ENCODE measurements at places on chromosomes 2 and 18. TPM values are rescaled to one million over a fixed set of nuclear protein-coding genes. Genes with fewer than 3 reads are reported as not detected.

Gene CCDC68
- 3.6 TPM for total RNA-seq

Gene DPP4
- total RNA-seq: 41.2 TPM

Gene CFAP210
- not detected for total RNA-seq

Gene PLCD4
- 6.7 TPM for total RNA-seq

Gene HJURP
- 2.6 TPM for total RNA-seq

Gene POTEC
- total RNA-seq: not detected

Gene PLEKHH2
- total RNA-seq: 5.6 TPM

Gene KLHL30
- total RNA-seq: 3.6 TPM

Gene EHD3
- total RNA-seq: 88.4 TPM

Gene C2orf78
- not detected for total RNA-seq

Gene ZC3H6
- total RNA-seq: 5.2 TPM

Gene ALPP
- not detected for total RNA-seq

Gene TUBA3E
- total RNA-seq: not detected

Gene SNED1
- 209 TPM for total RNA-seq

Gene TEX51
- total RNA-seq: not detected

Gene TCF7L1
- 5.1 TPM for total RNA-seq

Gene RUFY4
- total RNA-seq: not detected

Gene DHRS9
- not detected for total RNA-seq

Gene NFE2L2
- total RNA-seq: 55.2 TPM

Gene FER1L5
- total RNA-seq: 0.36 TPM

Gene KHK
- total RNA-seq: 0.32 TPM

Gene FHOD3
- 23.5 TPM for total RNA-seq

Gene TMEM37
- not detected for total RNA-seq

Gene APCDD1
- 511 TPM for total RNA-seq

Gene FSHR
- total RNA-seq: not detected
